ENCODE measurements at places on chromosomes 1 and 21. TPM values are rescaled to one million over a fixed set of nuclear protein-coding genes. Genes with fewer than 3 reads are reported as not detected.

ARPC5 gene
- total RNA-seq: 84.6 TPM

WNT9A gene
- 9.8 TPM for total RNA-seq

AJAP1 gene
- total RNA-seq: 20.8 TPM

CFAP107 gene
- 2.2 TPM for total RNA-seq

SRP9 gene
- total RNA-seq: 222 TPM

ST6GALNAC5 gene
- total RNA-seq: 21.0 TPM

FAM72D gene
- 0.46 TPM for total RNA-seq

SUSD4 gene
- 34.8 TPM for total RNA-seq

TMED5 gene
- total RNA-seq: 38.2 TPM

BCAR3 gene
- total RNA-seq: 15.5 TPM

OR2M3 gene
- total RNA-seq: not detected

TNFRSF25 gene
- 8.1 TPM for total RNA-seq

GPR3 gene
- total RNA-seq: 0.35 TPM

NR1I3 gene
- total RNA-seq: not detected

GBP5 gene
- total RNA-seq: 3.2 TPM

PLA2G2E gene
- total RNA-seq: not detected

CATSPER4 gene
- not detected for total RNA-seq

MAP3K21 gene
- total RNA-seq: 2.9 TPM

OLIG2 gene
- total RNA-seq: not detected

CAMK2N1 gene
- 16.6 TPM for total RNA-seq

ACTL8 gene
- total RNA-seq: not detected

LAPTM5 gene
- 20.3 TPM for total RNA-seq

RAB42 gene
- total RNA-seq: 0.83 TPM

OLFML2B gene
- 3.0 TPM for total RNA-seq

Measured in ovary (tissue), 10 donors.